ENCODE measurements at places on chromosomes 1 and 21.

DNA sequence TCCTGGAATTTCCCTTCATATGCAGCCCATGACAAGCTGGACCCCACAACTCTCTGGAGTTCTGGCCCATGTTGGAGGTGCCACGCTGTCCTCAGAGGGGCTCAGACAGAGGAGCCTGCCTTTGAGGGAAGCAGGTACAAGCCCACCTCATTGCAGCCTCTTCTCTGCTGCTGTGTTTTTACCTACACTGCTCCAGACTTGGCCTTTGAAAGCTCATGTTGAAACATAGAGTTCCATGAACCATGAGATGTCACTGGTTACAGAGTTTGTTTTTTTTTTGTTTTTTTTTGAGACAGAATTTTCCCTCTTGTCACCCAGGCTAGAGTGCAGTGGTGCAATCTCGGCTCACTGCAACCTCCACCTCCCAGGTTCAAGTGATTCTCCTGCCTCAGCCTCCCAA, 22.1 kb upstream of the ZBTB21 start:
- no peak for DNase-seq

- no peak for DNase-seq
Observed at GRCh38 chr1:91725989-91726721, 159.8 kb downstream of the TGFBR3 start.

DNA sequence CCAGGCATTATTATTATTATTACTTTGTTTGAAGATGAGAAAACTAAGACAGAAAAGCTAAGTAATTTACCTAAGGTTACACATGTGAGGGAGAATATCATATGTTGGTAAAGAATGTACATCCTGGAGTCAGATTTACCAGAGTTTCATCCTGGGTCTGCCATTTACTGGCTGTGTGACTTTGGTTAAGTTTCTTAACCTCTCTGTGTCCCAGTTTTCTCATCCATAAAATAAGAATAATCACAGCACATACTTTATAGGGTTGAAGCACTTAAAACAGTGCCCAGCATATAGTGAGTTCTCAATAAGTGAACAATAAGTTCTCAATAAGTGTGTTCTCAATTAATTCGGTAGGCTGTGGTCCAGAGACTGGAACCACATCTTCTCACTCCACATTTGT, 32.5 kb downstream of the UBE2U start:
- DNase-seq = no peak

GRCh38 chr1:175363031-175363430, 170.5 kb upstream of the KIAA0040 start:
- no peak for DNase-seq

DNA sequence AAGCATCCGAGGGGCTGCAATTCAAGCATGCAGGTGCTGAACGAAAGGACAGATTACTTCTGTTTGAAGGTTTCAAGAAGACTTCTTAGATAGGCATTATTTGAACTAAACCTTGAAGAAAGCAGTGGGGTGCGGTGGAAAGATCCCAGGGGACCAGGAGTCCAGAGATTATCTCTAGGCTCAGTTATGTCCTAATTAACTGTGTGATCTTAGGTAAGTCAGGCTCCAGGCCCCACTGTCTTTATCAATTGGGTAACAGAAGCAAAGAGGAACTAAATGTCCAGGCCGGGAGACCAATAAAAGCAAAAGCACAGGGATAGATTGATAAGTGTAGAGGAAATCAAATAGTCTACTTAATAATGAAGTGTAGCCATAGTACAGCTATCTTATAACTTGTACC, 72.9 kb upstream of the CDC42BPA start:
- no peak for DNase-seq

DNA sequence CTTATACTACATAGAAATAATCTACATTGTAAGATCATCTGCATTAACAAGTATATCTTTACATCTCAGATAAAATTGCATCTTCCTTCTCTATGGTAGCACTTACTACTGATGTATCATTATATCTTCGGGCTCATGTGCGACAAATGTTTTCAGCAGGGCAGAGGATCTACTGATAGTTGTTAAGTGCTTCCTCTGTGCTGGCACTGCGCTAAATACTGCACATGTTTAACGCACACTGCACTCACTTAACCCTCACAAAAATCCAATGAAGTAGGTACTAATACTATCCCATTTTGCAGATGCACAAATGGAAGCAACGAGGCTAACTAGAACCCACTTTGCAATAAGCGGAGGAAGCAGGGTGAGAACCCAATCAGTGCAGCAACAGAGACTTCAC, 75.6 kb upstream of the USP25 start:
- no peak for DNase-seq

DNA sequence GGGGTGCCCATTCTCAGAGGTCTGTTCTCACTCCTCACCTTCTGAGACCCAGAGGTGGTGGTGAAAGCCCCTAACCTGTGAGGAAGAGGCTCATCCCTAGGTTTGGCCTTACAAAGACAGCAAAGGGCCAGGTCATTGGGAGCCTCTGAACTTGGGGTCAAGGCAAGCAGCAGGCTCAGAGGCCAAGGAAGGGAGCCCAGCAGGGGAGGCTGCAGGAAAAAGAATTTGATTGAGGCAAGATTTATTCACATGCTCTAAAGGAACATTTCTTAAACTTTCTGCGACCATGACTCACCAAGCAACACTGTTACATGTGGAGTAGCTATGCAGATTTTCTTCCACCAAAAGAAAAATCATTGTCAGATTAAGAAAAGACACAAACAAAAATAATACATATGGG, 132.5 kb upstream of the SYT6 start:
- DNase-seq = no peak

DNA sequence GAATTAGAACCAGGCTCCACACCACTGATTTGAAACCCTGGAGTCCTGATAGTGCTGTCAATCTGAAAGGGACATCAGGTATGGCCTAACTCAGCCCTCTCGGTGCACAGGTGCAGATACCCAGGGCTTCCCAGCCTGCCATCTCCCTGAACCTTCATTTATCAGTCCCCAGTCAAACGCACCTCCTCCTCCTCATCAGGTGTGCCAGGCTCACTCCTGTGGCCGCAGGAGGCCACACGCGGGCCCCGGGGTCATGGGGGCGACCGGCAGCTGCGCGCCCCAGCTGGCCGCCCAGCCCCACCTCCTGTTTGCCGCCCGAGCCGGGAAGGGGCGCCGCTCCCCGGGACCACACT, 572 bp downstream of the FUCA1 start:
- DNase-seq = no peak

GRCh38 chr1:205286335-205286950, 35.1 kb downstream of the NUAK2 start:
- peak; percentile 48 for DNase-seq

DNA sequence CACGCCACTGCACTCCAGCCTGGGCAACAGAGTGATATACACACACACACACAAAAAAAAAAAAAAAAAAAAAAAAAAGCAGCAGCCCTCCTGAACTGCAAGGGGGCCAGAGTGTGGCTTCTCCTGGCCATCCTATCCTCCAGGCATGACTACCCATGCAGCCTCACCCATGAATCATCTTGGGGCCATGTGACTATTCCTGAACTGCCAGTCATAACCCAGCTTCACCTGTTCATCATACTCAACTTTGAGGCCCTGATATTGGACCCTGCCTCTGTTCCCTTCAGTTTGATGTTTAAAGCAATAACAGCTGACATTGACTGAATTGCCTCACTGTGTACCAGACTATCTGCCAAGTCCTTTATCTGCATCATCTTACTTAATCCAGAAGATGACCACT, 2.8 kb upstream of the HPCAL4 start:
- DNase-seq = no peak

GRCh38 chr1:221987860-221988520, 246.1 kb upstream of the DUSP10 start:
- DNase-seq = peak; percentile 59

GRCh38 chr1:201137579-201138310, 10.8 kb upstream of the ASCL5 start:
- DNase-seq = peak; percentile 89
